ENCODE measurements at places on chromosomes 2 and 18. TPM values are rescaled to one million over a fixed set of nuclear protein-coding genes. Genes with fewer than 3 reads are reported as not detected.

Gene GKN2
- not detected for total RNA-seq

Gene AQP12A
- not detected for total RNA-seq

Gene SOX11
- 417 TPM for total RNA-seq

Gene PLEKHH2
- 12.5 TPM for total RNA-seq

Gene CD226
- total RNA-seq, result 1.3 TPM

Gene ARMC9
- total RNA-seq, result 34.1 TPM

Gene MAB21L4
- not detected for total RNA-seq

All from parietal lobe (tissue), 2 donors.